ENCODE measurements at places on chromosomes 3 and 15. TPM values are rescaled to one million over a fixed set of nuclear protein-coding genes. Genes with fewer than 3 reads are reported as not detected.

Gene CDHR4
- not detected for total RNA-seq

Gene GABRA5
- not detected for total RNA-seq

Gene ITPR1
- total RNA-seq = 34.5 TPM

Gene C3orf18
- total RNA-seq = 4.5 TPM

Gene IL17RE
- 0.54 TPM for total RNA-seq

Gene CEP97
- 6.9 TPM for total RNA-seq

Gene MTMR10
- 32.7 TPM for total RNA-seq

Gene ECE2
- not detected for total RNA-seq

Gene NMNAT3
- not detected for total RNA-seq
